WTC11 (cell line): ENCODE measurements at places on chromosomes 12 and 14. TPM values are rescaled to one million over a fixed set of nuclear protein-coding genes. Genes with fewer than 3 reads are reported as not detected.

DNA sequence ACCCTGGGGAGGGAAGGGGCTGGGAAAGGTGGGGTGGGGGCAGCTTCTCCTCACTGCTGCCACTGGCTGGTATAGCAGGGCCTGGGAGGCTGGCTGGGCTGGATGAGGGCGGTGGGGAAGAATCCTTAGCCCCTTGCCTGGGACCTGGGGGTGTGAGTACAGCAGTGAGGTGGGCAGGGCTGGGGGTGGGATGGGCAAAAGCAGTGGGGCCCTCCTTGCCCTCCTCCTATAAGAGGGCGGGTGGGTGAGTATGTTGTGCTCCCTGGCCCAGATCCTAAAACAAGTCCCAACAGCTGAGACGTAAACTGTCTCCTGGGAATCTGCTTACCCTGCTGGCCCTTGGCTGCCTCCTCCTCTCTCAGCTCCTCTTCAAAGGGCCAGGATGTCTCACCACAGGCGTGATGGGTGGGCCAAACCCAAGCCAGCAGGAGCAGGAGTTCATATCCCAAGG is 2.2 kb downstream of the NCKAP5L start:
- peaks cover 42% of the 10 kb centered on the region for H3K4me1 ChIP-seq
- H3K27ac ChIP-seq: no peak overlapping the region
- H3K4me3 ChIP-seq: no peak overlapping the region
- peaks cover 8% of the 10 kb centered on the region for H3K36me3 ChIP-seq

The LRRC43 gene
- 0.21 to 0.64 TPM (median 0.22 TPM) in 3 replicates for total RNA-seq

GRCh38 chr12:16437281-16437816 is 89.9 kb downstream of the MGST1 start:
- 0 out of 2 replicates have a peak, but pooled peaks cover 4% of the 10 kb centered on the region for H3K4me1 ChIP-seq
- no peak overlapping the region for H3K4me3 ChIP-seq

The FOXA1 gene
- 0.21 to 0.34 TPM (median 0.28 TPM) in 3 replicates for total RNA-seq

GRCh38 chr12:95877622-95878021 is 18.9 kb downstream of the SNRPF start:
- H3K4me3 ChIP-seq: no peak overlapping the region
- no peaks in the 10 kb centered on the region for H3K27me3 ChIP-seq
- DNase-seq: no peak
- H3K36me3 ChIP-seq: peaks cover 17% of the 10 kb centered on the region
- H3K27ac ChIP-seq: no peak overlapping the region

DNA sequence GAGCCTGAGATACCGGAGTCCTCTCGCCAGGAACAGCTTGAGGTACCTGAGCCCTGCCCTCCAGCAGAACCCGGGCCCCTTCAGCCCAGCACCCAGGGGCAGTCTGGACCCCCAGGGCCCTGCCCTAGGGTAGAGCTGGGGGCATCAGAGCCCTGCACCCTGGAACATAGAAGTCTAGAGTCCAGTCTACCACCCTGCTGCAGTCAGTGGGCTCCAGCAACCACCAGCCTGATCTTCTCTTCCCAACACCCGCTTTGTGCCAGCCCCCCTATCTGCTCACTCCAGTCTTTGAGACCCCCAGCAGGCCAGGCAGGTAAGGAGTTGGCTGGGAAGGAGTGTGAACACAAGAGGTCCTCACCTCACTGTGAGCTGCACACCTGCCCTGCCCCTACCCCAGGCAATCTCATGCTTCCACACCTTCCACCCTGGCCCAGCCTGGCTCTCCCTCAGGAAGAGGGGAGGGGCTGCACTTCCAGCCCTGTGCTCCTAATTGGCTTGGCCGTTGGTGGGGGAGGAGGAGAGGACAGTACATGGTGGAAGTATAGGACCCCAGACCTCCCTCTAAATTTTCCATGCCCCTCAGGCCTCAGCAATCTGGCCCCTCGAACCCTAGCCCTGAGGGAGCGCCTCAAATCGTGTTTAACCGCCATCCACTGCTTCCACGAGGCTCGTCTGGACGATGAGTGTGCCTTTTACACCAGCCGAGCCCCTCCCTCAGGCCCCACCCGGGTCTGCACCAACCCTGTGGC is 6.2 kb downstream of the C1QL4 start:
- H3K27me3 ChIP-seq: peaks cover 45% of the 10 kb centered on the region
- H3K27ac ChIP-seq: no peak overlapping the region
- no peak for DNase-seq
- no peak overlapping the region for H3K4me3 ChIP-seq

The PA2G4 gene
- total RNA-seq: 198 to 249 TPM (median 199 TPM) in 3 replicates

DNA sequence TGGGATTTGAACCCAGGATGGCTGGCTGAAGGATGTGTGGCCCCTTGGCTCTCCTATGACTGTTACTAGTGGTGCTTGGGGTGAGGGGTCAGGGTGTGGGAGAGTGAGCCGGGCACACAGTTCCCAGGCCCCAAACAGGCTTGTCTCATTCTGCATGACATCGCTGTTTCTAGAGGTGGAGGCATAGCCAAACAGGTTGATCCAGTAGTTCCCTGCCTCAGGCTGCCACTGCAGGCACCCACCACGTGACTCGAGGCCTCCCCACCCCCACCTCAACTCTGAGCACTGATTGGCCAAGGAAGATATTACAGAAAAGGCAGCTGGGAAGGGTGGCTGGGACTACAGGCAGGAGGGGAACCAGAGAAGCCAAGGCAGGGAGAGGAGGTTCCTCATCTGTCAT is 102.6 kb downstream of the NCOR2 start:
- H3K4me3 ChIP-seq: no peak overlapping the region
- H3K27ac ChIP-seq: no peak overlapping the region
- H3K4me1 ChIP-seq: peaks cover 18% of the 10 kb centered on the region
- no peak for DNase-seq
- no peaks in the 10 kb centered on the region for H3K27me3 ChIP-seq

The CLEC4C gene
- total RNA-seq: 0.50 TPM in 1 of 3 replicates, not detected in the others

GRCh38 chr12:107131832-107132616 is 38.7 kb upstream of the CRY1 start:
- H3K36me3 ChIP-seq: peaks cover 6% of the 10 kb centered on the region; the same call in 1 of the 2 replicates
- DNase-seq: no peak
- no peak overlapping the region for H3K4me3 ChIP-seq
- peaks cover 6% of the 10 kb centered on the region; the same call in 1 of the 2 replicates for H3K27me3 ChIP-seq

DNA sequence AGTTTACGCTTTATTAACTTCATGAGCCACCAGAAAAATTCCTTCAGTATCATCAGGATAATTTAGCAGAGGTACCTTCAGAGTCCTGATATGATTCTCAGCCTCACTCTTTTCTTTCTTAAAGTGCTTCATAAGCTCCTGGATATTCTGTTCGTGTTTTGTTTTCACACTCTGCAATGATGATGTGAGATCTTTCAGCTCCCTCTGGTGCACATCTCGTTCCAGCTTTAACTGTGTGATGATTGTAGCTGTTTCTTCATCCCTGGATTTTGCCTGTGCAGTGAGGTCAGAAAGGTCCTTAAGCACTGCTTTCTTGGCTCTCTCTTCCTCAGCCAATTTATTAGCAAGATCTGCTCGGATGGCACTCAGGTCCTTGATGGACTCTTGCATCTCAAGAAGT is 156.7 kb downstream of the CEP128 start:
- no peak for DNase-seq
- H3K4me1 ChIP-seq: no peaks in the 10 kb centered on the region
- H3K27me3 ChIP-seq: no peaks in the 10 kb centered on the region
- H3K27ac ChIP-seq: no peak overlapping the region
- no peak overlapping the region for H3K4me3 ChIP-seq

DNA sequence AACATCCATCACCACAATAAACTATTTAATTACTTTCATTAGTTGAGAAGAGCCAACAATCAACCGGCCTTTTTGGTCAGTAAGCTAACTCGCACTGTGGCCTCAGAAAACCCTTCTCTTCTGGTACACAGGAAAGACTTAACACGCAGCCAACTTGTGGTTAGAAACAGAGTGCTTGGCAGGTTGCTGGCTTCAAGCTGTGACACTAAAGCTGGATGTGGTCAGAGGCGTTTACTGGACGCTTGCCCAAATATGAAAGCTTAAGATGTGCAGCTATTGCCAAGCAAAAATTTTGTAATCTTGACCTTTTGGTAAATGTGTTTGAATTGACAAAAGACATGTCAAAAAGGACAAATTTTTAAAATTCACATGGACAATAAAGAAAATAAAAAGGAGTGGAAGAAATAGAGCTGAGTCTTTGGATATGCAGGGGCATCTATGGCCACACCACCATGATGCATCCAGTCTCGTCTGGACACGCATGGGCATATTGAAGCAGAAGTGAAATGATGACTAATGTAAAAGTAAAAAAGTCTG is 2.6 kb upstream of the KLRK1 start:
- peaks cover 19% of the 10 kb centered on the region for H3K4me1 ChIP-seq
- no peaks in the 10 kb centered on the region for H3K36me3 ChIP-seq
- no peak overlapping the region for H3K4me3 ChIP-seq
- no peak overlapping the region for H3K27ac ChIP-seq
- H3K27me3 ChIP-seq: no peaks in the 10 kb centered on the region
- DNase-seq: no peak

DNA sequence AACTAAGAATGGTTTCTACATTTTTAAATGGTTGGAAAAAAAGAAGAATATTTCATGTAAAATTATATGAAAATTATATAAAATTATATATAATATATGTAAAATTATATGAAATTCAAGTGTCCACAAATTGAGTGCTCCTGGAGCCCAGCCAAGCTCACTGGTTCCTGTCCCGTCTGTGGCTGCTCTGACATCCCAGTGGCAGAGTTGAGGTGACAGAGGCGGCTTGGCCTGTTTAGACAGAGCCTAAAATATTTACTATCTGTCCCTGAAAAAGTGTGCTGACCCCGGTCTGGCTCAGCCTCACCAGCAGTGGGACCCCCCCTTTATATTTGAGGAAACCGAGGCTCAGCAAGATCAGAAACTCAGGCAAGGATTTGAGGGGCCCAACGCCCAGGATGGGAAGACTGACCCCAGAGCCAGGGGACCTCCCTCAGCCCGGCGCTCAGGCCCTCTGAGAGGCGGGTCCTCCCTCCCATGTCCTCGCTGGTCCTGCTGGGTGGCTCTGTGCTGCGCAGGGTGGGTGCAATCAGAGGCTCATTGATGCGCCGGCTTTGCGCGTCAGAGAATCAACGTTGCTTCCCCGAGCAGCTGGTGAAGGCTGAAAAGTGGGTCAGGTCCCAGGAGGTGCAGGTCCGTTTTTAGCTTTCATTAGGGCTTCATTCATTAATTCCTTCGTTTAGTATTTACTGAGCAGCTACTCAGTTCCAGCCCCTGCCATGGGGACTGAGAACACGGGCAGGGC is 21.5 kb upstream of the BEGAIN start:
- H3K27ac ChIP-seq: no peak overlapping the region
- no peak for DNase-seq
- no peaks in the 10 kb centered on the region for H3K4me1 ChIP-seq
- no peak overlapping the region for H3K4me3 ChIP-seq
- H3K27me3 ChIP-seq: no peaks in the 10 kb centered on the region; the same call in 1 of the 2 replicates
- H3K36me3 ChIP-seq: no peaks in the 10 kb centered on the region

GRCh38 chr12:1912580-1913376 is 5.7 kb downstream of the CACNA2D4 start:
- peaks cover 3% of the 10 kb centered on the region; the same call in 1 of the 2 replicates for H3K27me3 ChIP-seq
- H3K4me1 ChIP-seq: peaks cover 11% of the 10 kb centered on the region
- H3K4me3 ChIP-seq: no peak overlapping the region
- H3K27ac ChIP-seq: no peak overlapping the region
- DNase-seq: no peak

The ACVRL1 gene
- 0.64 to 1.5 TPM (median 0.98 TPM) in 3 replicates for total RNA-seq

DNA sequence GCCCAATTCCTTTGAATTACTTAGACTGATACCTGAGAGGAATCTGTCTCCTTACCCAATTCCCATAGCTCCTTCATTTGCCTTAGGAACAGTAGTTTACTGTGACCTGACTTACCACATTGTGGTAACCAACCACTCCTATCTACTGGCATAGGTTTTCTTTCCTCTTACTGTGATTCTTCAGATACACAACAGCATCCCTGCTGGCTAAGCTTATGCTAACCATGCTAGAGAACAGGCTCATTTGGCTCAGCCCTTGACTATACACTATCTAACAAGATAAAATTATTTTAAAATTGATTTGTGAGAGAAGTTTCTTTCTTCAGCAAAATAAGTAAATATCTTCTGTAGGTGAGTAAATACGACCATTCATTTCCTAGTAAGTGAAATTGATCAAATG is 320.4 kb upstream of the DDHD1 start:
- no peaks in the 10 kb centered on the region for H3K36me3 ChIP-seq
- H3K27me3 ChIP-seq: no peaks in the 10 kb centered on the region
- peaks cover 4% of the 10 kb centered on the region for H3K4me1 ChIP-seq
- no peak overlapping the region for H3K27ac ChIP-seq
- DNase-seq: no peak
- H3K4me3 ChIP-seq: no peak overlapping the region

DNA sequence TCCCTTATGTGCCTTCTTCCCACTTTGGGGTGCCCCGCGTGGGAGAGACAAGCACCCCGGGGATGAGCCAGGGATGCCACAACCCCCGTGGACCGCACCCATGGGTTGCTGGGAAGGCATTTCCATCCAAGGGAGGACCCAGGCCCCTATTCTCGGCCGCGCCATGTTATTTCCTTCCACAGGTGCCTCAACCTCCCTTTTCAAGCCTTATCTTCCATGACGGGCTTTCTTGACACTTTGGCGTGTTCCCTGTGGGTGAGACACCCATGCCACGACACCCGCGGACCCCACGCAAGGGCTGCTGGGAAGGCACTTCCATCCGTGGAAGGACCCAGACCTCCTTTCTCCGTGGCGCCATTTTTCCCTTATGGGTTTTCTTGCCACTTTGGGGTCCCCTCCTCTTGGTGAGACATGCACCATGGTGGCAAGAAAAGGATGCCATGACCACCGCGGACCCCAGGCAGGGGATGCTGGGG is 269.2 kb downstream of the ALG10 start:
- H3K4me1 ChIP-seq: no peaks in the 10 kb centered on the region
- H3K27ac ChIP-seq: no peak overlapping the region
- no peak for DNase-seq
- H3K36me3 ChIP-seq: peaks cover 88% of the 10 kb centered on the region
- H3K27me3 ChIP-seq: peaks cover 29% of the 10 kb centered on the region

DNA sequence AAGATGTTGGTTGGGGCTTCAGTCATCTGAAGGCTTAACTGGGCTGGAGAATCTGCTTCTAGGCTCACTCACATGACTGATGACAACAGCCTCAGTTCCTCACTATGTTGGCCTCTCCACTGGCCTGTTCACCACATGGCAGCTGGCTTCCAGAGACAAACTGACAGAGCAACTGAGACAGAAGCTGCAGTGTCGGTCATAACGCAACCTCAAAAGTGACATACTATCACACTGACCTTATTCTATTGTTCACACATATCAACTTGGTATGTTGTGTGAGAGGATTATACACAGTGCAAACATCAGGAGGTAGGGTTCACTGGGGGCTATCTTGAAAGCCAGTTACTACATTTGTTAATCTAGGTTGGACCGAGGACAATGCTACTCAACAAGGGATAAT is 92.9 kb downstream of the PAWR start:
- peaks cover 31% of the 10 kb centered on the region for H3K4me1 ChIP-seq
- no peak overlapping the region for H3K4me3 ChIP-seq
- no peaks in the 10 kb centered on the region for H3K27me3 ChIP-seq
- H3K36me3 ChIP-seq: peaks cover 18% of the 10 kb centered on the region
